CD4-positive, alpha-beta T cell treated with Interleukin-21 for 1 hour (primary cell): ENCODE measurements at places on chromosomes 2 and 18.

- no peak for DNase-seq
Measured at GRCh38 chr2:128979182-128979581, 660.5 kb upstream of the HS6ST1 start.

DNA sequence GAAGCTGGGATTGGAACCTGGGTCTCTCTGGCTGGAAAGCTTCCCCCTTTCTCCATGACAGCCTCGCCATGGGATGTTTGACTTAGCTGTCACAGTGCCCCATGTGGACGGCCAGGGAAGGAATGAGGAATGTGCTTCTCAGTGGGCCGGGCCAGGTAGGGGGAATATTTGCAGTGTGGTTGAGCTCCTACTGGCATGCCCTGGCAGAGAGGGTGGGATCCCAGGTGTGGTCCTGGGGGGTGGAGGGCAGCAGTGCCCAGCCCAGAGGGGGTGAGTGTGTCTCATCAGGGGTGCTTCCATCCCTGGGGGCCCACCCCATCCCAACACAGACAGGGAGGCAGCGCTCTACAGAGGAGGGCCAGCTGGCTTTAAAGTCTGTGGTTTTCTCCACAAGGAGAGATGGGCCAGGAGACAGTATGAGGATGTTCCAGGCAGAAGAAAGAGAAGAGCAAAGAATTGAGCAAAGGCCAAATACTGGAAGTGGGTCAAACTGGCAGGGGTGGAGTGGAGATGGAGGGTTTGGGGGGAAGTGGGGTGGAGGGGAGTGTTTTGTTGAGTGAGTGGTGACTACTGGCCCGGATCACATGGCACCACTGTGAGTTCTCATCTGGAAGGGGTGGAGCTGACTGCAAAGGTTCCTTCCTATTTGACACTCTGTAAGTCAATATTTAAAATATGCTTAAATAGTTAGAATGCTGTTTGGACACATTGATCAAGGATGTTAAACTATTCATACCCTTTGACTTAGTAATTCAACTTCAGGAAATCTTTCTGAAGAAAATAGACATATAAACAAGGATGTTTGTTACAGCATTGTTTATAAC, 94.0 kb downstream of the MYCN start:
- no peak for DNase-seq

GRCh38 chr2:198731842-198732399, 725.8 kb downstream of the SATB2 start:
- DNase-seq = no peak

DNA sequence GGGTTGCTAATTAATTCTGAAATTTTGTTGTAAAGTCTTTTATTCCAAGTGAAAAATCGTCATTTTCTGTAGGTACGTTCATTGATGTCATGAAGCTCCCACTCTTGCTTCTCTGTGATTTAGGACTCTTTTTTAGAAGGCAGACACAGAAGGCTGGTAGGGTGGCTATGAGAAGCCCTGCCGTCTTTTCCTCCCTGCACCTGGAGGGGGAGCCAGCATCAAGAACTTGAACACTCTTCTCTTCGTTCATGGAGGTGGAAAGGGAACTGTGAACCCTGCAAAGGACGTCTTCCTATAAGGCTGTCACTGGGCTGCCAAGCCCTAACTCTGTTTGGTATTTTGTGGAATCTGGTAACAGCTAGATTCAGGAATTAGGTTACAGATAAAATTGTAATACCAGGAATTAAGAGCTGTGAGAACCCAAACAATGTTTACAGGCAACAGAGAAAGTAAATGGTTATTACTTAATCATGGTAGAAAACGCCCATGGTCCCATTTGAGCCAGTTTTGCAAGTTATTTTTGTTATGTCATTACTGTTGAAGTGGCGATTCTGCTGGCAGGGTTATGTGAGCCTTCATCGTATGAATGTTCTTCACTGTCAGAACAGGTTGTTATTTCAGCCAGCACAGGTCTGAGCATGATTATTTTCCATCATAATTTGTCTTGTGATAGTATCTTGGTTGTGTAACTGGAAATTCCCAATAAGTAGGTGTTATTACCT, 112.2 kb downstream of the OSBPL6 start:
- peak; percentile 7 for DNase-seq

- no peak for DNase-seq
Measured at GRCh38 chr2:50582164-50582563, 449.8 kb downstream of the NRXN1 start.

- no peak for DNase-seq
Measured at GRCh38 chr2:148596018-148596417, 48.5 kb upstream of the EPC2 start.

GRCh38 chr2:102368461-102369109, 13.0 kb downstream of the IL18R1 start:
- DNase-seq = peak; percentile 32

GRCh38 chr2:164609790-164610189, 11.5 kb downstream of the GRB14 start:
- DNase-seq = no peak

DNA sequence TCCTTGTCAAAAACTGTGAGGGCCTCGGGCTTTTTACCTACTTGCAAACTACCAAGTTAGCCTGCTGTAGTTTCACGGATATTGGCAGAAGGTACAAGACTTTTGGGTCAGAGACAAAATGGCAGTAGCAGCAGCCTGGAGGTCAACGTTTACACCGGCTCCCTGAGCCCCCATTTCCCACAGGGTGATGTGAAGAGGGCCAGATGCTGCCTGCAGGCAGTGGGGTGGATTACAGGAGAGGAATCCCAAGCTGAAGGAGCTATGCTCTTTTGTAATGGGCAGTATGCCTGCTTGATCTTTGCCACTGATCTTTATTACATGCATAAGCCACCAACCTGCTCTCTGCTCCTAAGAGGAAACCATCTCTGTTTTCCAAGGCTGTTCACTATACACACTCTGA, 29.5 kb upstream of the SP5 start:
- no peak for DNase-seq

- no peak for DNase-seq
Measured at GRCh38 chr18:32907311-32907585, 134.4 kb upstream of the KLHL14 start.

- no peak for DNase-seq
Measured at GRCh38 chr2:232336981-232337720, 41.4 kb upstream of the ALPP start.
